Neural crest cell (in vitro differentiated cells): ENCODE measurements at places on chromosomes 11 and 22. TPM values are rescaled to one million over a fixed set of nuclear protein-coding genes. Genes with fewer than 3 reads are reported as not detected.
A peak's percentile ranks its signal among the peaks of the same experiment; 100 is the strongest.

C22orf42 gene
- total RNA-seq = not detected in 2 replicates

SLC22A8 gene
- total RNA-seq = not detected in 2 replicates

- DNase-seq = no peak
- H3K4me1 ChIP-seq = peaks cover 7% of the 10 kb centered on the region
- peaks cover 18% of the 10 kb centered on the region for H3K27me3 ChIP-seq
- no peaks in the 10 kb centered on the region for H3K36me3 ChIP-seq
Measured at GRCh38 chr11:70853068-70853769, 399.2 kb downstream of the SHANK2 start.

DNA sequence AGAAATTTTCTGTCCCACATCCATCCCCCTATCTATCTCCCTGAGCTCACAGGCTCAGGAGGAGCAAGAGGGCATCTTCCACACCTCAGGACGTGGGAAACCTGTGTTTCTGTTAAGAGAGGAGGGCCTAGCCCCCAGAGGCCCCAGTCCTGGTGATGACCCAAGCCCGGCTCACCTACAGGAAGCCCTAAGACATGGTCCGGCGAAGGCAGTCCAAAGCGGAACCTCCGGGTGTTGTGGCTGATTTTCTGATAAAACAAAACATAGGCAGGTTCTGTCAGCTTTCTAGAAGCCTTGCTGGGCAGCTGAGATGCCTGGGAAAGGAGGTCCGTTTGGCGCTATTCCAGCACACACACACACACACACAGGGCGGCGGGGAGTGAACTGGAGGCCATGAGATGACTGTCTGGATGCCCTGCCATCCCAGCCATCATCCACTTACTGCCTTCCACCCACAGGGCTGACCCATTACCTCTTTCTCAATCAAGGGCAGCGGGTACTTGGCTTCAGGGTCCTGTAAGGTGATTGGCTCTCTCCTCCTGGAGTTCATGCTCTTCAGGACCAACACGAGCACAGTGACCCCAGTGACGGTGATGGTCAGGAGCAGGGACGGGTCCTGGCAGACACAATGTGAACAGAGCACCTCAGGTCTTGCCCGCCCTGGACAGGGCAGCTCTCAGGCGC lies 882 bp downstream of the CYB5R2 start:
- H3K36me3 ChIP-seq = peaks cover 3% of the 10 kb centered on the region
- peaks cover 43% of the 10 kb centered on the region for H3K4me1 ChIP-seq
- peak overlapping the region; percentile 70 for H3K4me3 ChIP-seq
- H3K27ac ChIP-seq = peak overlapping the region; percentile 73
- H3K27me3 ChIP-seq = peaks cover 36% of the 10 kb centered on the region

GRCh38 chr11:11387622-11388305 lies 34.7 kb upstream of the CSNK2A3 start:
- DNase-seq = no peak
- H3K36me3 ChIP-seq = no peaks in the 10 kb centered on the region
- no peak overlapping the region for H3K27ac ChIP-seq
- no peak overlapping the region for H3K4me3 ChIP-seq

DNA sequence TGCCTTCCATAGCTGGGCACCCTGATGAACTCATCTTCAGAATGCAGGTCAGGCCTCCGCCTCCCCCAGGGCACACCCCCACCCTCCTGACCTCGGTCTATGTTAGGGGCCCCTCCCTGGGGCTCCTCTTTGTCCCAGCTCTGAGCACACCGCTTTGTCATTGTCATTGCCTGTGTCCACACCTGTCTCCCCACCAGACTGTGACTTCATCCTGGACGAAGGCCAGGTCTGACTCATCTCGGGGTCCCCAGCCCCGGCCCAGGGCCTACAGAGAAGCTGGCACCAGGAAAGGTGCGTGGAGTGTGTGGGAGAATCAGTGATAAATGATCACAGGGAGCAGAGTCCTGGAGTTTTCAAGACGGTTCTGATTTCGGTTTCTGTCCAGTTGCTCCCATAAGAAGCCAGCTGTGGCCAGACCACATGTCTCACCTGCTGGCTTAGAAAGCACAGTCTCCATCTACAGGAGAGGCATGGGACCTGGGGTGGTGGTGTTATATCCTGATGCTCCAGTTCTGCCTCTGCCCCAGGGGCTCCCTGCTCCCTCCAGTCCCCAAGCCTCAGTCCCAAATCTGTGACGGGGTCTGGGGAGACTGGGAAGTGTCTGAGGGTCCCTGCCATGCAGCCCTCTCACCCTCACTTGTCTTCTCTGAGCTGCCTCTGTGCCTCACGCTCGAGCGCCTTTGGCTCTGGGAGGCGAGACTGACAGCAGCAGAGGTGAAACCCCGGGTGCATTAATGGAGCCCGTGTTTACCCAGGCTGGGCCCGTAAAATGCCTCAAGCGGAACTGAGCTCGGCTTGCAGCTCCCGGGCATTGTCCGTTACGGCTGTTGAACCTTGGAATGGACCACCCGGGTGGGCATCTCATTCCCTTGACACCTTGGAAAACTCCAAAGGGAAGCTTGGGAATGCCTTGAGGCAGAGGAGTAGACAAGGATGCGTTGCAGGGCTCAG lies 85.5 kb upstream of the WNT11 start:
- peak overlapping the region; percentile 12 for H3K27ac ChIP-seq
- H3K27me3 ChIP-seq = no peaks in the 10 kb centered on the region
- no peaks in the 10 kb centered on the region for H3K36me3 ChIP-seq
- no peaks in the 10 kb centered on the region for H3K4me1 ChIP-seq
- H3K4me3 ChIP-seq = no peak overlapping the region
- no peak for DNase-seq
